ENCODE measurements at places on chromosomes 7 and 10.

GRCh38 chr10:109937460-109938065, 14.3 kb upstream of the XPNPEP1 start:
- DNase-seq: no peak

DNA sequence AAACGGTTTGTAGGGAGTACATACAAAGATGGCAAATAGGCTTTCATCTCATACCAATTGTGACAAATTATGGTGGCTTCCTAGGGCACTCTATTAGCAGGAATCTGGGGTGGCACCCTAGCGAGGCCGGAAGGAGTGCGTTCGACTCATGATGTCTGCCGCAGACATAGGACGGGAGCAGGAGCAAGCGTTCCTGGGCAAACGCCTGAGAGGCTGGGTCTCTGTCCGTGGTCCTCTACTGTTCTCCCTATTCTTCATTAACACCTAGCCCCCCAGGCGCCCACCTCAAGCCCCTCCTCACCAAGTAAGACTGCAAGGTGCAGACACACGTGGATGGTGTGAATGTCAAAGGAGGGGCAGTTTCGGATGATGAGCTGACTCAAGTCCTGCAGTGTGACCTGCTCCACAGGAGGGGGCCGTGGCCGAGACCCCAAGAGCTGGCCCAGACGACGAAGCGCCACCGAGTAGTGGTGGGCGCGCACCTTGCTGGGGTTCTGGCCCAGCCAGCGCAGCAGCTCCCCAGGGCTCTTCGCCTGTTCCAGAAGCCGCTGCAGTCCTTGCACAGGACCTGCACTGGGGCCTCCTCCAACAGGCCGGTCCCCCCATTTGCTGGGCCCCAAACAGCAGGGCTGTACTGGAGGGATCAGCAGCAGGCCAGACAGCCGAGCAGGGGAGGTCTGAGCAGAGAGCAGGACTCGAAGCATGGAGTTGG, 1.3 kb downstream of the FASTK start:
- DNase-seq: no peak

DNA sequence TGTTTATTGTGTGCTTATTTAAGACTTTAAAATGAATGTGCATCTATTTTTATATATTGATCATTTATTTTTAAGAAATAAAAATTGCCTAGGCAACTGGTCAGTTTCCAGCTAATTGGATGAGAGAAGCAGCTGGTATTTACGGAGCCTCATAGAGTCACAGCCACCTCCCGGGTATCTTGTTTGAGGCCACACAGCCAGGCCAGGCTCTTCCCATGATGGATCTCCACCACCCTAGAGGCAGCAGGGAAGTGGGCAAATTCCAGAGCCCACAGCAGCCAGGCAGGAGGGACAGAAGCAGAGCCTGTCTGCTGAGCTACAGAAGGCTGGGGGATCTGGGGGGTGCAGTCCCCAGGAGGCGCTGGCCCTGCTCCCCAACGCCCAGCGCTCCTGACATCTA, 61.6 kb downstream of the CLEC2L start:
- DNase-seq: no peak

DNA sequence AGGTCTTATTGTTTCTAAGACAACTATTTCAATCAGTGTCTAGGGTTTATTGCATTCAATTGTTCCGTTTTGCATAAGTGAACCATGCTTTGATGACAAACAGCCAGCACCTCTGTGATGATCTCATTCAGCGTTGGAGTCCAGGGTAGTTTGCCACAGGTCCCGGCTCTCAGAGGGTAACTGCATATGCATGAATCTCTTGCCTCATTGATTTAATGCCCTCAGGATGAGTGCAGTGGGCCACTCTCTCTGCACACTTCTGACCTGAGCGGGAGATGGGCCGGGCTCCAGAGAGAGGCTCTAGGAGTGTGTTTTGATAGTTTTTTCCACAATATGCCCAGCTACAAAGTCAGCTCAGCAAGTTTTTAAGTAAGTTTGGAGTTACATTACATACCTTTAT, 83.9 kb downstream of the HECW1 start:
- DNase-seq: peak; percentile 29

GRCh38 chr7:64839910-64840309, 45.7 kb downstream of the ZNF138 start:
- DNase-seq: no peak

DNA sequence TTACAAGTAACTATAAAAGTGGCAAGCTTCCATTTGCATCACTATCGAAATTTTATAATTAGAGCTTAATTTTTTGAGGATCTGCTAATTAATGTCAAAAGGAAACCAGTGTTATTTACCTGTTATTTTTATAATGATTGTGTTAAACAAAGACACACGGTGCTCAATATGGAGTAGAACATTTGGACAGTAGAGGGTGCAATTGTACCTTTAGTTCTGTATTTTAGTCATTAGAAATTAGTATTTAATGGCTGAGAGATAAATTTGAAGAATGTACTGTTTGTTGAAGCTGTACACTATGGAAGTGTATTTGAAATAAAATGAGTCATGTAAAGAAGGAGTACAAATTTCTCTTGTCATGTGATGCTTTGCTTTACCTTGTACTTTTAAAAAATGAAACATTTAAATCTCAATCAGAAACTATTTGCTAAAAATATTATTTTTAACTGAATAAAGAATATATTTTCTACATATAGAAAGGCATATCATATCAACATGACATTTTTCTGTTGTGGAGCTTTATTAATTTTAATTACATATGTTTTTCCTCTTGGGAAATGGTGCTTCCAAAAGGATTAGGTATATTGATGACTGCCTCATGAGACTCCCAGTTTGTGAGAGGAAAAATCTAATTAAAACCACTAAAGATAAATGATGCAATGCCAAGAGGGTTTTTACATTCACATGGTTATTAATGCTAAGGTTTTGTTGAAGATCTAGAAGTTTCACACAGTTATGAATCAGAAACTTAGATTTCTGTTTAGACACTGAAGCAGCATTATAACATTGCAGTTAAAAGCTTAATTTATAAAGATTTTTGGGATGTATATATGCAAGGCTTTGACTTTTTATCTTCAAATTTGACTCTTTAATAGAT, 10.4 kb upstream of the PRKG1 start:
- no peak for DNase-seq

GRCh38 chr7:142174441-142174840, 62.9 kb downstream of the MGAM2 start:
- no peak for DNase-seq

GRCh38 chr7:123681561-123681960, 25.9 kb downstream of the LMOD2 start:
- DNase-seq: no peak

- DNase-seq: no peak
Observed at GRCh38 chr7:133365917-133366316, 113.0 kb downstream of the EXOC4 start.

- no peak for DNase-seq
Observed at GRCh38 chr7:84232646-84233045, 38.1 kb upstream of the SEMA3A start.

GRCh38 chr10:62399211-62399610, 25.0 kb downstream of the ZNF365 start:
- DNase-seq: no peak

DNA sequence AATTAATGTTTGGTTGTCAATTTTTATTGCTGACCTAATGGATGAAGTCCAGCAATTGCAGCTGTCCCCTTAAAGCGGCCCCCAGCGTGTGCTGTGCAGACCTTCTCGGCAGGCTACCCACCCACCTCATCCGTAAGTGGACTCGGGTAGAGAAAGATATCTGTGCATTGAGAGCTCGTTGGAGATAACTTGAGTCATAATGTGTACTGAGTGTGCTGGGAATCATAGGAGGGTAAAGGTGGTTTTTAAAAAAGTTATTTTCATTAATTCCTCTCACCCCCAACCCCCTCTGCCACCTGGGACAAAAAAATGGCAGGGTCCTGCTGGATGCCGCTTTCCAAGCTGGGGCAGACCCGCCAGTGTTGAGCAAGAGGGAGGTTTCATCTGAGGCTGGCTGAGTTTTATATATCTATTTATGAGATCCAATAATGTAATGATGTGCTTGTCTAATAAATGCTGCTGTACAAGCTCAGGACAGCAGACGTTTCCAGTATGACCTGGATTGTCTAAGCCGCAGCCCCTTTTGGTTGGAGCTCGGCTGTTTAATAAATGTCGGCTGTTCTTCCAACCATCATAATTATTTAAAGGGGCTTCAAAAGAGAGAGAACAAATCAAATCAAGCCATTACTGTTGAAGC, 119.1 kb downstream of the NKX6-2 start:
- DNase-seq: no peak

GRCh38 chr10:114855776-114856543, 34.4 kb downstream of the FHIP2A start:
- no peak for DNase-seq

DNA sequence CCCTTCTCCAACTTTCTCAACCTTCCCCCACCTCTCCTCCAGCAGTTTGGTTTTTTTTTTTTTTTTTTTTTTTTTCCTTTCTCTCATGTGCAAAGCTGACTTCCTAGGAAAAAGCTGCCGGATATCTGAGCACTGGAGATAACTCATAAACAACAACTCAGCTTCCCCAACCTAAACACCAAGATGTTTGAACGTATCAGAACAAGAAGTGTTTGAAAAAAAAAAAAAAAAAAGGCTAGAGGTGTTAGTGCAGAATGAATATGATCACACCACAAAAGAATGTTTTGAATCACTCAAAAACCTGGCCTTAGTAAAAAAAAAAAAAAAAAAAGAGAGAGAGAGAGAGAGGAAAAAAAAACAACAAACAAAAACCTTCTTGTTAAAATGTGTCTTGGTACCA, 11.2 kb downstream of the GATA3 start:
- no peak for DNase-seq
